Stimulated activated naive B cell treated with anti-CD40 and anti-IgM and Interleukin-4, amounts not matched to agents 10 μg/mL and 1 μg/mL and 100 μg/mL, for 72 hours (primary cell): ENCODE measurements at places on chromosomes 6 and 20.

DNA sequence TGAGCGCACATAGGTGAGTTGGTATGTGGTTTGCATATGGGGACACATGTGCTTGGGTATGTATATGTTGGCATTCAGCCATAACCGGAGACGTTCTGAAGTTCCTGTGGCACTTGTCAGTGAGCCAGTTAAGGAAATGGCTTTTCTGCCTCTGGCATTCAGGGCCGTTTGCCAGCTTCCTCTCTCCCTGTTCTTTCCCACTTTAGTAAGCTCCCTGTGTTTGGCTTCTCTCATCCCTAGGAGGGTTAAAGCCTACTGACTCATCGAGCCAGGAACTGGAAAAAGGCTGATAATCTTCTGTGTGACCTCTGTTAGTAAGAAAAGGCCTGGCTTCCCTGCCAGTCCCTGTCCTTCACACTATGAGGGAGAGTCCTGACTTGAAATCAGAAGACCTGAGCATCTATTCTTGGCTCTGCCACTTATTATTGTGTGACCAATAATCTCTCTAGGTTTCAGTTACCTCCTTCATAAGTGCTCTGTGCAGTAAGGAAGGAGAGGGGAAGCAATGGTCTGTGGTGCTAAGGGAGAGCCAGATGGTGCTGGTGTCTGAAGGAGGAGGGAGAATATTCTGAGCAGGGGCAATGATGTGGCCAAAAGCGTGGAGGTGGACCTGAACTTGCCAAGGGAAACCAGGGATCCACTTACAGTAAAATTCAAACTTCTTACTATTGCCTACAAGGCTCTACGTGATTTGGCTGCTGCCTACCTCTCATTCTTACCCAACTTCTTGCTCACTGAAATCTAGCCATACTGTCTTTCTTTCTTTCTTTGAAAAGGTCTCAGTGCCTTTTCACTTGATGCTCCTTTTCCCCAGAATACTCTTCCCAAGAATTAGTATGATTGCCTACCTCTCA, 31.4 kb downstream of the ACSS2 start:
- no peak for DNase-seq

GRCh38 chr6:44942201-44942600, 385.9 kb upstream of the RUNX2 start:
- no peak for DNase-seq

- DNase-seq, result no peak
Observed at GRCh38 chr6:134564705-134565104, 246.8 kb upstream of the SGK1 start.

GRCh38 chr6:53805016-53805415, 10.2 kb downstream of the LRRC1 start:
- no peak for DNase-seq

DNA sequence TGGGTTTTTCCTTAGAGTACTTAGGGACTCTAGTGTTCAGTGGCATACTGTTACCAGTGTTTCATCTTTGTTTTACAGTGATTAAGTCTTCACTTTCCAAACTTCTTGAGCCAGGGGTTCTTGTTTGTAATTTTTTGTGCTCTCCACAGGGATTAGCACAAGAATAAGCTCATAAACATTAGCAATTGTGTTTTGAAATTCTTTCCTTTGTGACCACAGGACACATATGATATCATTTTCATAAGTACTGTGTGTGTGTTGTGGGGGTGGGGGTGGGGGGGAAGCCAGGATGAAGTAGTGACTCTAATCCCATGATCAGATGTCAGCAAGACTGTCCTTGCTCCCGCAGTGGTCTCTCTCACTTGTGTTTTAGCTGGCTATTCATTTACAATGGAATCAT, 101.5 kb upstream of the SCP2D1 start:
- DNase-seq, result no peak

DNA sequence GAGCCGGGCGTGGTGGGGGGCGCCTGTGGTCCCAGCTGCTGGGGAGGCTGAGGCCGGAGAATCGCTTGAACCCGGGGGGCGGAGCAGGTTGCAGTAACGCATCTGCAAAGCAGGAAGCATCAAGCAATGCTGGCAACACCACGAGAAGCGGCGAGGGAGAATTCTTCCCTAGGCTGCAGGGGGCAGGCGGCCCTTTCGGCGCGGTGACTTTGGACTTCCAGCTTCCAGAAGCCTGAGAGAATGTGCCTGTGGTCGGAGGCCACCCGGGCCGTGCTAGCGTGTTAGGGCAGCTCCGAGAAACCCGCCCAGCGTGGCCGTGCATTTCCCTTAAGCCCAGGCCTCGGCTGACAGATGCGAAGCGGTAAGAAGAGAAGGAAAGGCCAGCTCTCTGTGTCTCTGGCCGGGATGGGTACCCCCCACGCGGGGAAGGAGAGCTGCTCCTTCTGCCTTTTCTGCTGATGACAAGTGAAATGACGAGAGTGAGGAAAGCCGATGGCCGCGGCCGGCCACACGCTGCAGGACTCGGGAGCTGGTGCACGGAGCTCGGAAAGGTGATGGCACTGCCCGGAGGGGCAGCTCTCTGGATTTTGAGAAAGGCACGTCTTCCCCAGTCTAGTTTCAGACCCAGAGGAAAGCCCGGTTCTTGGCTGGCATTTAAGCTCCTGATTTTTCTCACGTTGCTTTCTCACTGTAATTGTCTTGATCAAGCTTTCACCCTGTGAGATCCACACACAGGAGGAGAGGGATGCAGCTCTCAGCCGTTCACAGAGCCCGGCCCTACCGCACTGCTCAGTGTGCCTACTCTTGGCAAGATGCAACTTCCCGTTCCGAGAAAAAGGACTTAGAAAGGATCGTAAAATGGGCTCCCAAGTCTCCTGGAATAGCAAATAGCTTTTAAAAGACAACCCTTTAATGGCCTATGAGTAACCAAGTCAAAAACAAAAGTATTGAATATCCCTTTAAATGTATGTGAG, 68.3 kb upstream of the EXOC2 start:
- DNase-seq, result no peak

DNA sequence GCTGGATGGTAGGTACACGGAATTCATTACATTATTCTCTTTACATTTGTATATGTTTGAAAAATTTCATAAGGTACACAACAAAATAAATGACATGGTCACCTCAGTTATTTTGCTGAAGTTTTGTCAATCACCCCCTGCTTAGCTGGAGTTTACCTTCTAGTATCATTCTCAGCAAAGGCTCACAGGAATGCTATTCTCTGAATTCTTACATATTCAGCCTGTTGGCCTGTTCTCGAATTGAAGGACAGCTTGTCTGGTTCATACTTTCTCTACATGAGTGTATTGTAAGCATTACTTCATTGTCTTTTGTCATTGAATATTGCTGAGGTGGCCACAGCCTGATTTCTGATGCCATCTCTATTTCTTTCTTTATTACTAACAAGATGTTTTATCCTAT, 12.8 kb downstream of the CALHM5 start:
- DNase-seq, result no peak

- no peak for DNase-seq
Observed at GRCh38 chr6:101083533-101084175, 202.5 kb upstream of the ASCC3 start.

- no peak for DNase-seq
Observed at GRCh38 chr6:76631622-76632021, 559.2 kb upstream of the IMPG1 start.

GRCh38 chr6:158653577-158654354, 3.9 kb downstream of the SYTL3 start:
- DNase-seq, result peak; percentile 84

DNA sequence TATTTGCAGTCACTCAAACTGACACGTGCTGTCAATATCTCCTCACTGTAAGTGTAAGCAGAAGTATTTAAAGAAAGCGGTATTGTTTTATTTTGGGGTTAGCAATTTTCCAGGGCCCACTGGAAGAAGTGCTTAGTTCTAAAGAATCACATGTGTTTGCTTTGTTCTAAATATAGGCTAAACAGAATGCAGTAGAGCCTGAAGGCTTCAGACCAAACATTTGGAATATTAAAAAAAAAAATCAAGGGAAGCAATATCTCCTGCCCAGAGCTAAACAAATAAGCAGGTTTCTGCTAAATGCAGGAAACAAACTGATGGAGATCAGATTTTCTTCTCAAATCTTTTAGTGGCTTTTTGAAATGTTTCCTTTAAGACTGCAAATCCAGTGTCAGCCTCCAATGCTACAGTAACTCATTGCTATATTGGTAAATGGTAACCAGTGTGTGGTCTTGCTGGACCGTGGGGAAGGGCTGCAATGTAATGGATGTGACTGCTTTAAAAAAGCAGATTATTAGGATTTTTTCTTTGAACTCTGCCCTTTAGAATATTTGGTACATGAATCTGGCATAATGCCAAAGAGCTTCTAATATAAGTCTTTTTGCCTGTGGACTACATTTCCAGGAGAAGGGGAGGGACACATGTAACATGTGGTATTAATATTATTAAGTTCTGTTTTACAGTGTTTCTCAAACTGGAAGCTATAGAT, 317.1 kb upstream of the FERMT1 start:
- no peak for DNase-seq

- no peak for DNase-seq
Observed at GRCh38 chr6:84853901-84854300, 89.5 kb upstream of the TBX18 start.

- no peak for DNase-seq
Observed at GRCh38 chr6:142323377-142323776, 21.6 kb downstream of the ADGRG6 start.

- no peak for DNase-seq
Observed at GRCh38 chr20:36543184-36544133, 2.1 kb downstream of the MYL9 start.

GRCh38 chr6:33693186-33694105, 18.1 kb downstream of the UQCC2 start:
- no peak for DNase-seq

DNA sequence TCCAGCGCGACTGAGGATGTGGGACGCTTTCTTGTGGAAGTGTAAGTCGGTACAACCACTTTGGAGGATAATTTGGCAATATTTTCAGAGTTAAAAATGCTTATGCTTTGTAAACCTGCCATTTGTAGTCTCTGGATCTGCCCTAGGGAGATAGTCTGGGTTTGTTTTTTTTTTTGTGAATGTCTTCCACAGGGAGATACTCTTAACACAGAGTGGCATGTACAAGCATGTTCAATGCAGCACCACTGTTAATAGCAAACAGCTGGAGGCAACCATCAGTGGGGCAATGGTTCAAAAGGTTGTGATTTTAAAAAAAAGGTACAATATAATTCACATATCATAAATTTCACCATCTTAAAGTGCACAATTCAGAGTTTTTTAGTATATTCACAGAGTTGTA, 22.4 kb downstream of the SLC9A8 start:
- no peak for DNase-seq

DNA sequence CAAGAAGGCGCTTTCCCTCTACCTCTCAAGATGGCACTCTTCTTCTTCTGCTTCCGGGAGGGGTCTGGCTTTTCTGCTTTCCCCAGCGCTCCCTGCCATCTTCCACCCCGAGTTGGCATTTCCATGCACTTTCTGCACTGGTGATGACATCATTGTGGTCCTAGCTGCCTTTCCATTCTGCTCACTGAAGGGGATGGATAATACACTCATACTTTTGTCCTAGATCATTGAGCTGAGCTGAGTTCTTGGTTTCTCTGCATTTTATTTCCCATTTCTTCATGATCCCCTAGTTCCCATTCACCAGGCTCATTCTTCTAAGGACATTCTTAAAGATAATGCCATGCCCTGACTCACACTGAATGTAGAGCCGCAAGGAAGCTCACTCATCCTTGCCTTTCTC, 96.7 kb downstream of the EDN1 start:
- DNase-seq, result no peak

DNA sequence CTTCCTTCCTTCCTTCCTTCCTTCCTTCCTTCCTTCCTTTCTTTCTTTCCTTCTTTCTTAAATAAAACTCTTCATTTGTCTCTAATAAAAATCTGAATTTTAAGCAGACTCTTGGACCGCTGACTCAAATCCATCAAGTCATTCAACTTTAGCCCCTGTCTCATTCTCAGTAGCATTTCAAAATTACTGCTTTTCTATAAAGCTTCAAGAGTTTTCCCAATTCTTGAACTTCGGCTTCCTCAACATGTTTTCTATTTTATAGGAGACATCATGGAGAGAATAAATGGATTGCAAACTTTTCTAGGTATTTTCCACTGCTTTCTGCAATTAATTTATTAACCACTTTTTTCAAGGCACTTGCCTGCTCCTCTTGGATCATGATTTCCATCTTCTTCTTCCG, 497.1 kb upstream of the GJE1 start:
- DNase-seq, result no peak

DNA sequence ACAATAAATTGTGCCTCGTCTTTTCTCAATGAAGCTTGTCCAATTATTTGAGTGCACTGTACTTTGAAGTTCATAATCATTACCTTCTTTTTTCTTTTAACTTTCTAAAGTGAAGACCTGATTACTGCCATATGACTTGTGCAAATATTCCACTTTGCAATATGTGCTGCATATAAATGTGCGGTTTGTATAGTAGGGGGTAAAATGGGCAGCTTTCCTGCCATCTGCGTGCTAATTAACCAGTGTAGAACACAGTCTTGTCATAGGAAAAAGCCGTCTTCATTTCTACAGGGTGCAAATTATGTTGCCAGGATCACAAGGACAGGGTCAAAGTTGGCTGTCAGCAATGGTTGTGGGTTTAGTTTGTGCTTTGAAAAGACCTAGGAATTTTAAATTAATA, 397.0 kb downstream of the NKAIN2 start:
- no peak for DNase-seq

- no peak for DNase-seq
Observed at GRCh38 chr6:34260576-34261267, 11.9 kb upstream of the SMIM29 start.

- no peak for DNase-seq
Observed at GRCh38 chr6:15183979-15184378, 61.9 kb upstream of the JARID2 start.

GRCh38 chr6:117829594-117830319, 77.3 kb upstream of the SLC35F1 start:
- DNase-seq, result no peak

GRCh38 chr6:91562955-91563354, 976.1 kb upstream of the MAP3K7 start:
- no peak for DNase-seq

DNA sequence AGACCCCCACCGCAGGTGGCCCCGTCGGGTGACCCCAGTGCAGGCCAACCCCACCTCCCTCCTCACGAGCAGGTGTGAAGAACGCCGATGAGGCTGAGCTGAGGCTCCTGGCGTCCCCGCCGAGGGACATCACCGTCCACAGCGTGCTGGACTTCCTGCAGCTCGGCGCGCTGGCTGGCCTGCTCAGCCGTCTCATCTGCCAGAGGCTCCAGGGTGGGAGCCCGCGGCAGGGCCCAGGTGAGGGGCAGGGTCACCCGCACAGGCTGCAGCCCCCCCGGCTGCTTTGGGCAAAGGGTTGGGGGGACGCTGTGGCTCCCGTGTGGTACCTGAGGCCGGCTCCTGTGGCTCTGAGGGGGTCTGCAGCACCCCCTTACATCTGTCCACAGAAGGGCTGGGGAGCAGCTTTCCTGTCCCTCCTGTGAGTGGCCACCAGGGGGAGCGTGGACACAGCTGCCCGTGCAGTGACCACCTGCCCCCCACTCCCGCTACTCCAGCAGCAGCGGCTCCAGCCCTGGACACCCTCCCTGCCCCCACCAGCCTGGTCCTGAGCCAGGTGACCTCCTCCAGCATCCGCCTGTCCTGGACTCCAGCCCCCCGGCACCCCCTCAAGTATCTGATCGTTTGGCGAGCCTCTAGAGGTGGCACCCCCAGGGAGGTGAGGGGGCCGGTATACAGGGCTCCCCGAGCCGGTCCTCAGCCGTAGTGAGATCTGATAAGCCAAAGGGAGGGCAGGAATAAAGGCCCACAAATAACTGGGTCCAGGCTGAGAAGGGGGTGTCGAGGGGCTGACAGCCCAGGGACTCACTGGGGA, 16.5 kb downstream of the COL20A1 start:
- no peak for DNase-seq

- DNase-seq, result no peak
Observed at GRCh38 chr20:44253528-44253927, 6.4 kb downstream of the GDAP1L1 start.
